ENCODE measurements at places on chromosomes 3 and 15.

- DNase-seq, result no peak
Observed at GRCh38 chr15:48603123-48603500, 42.4 kb downstream of the FBN1 start.

GRCh38 chr3:136751316-136752171 is 634 bp downstream of the STAG1 start:
- peak; percentile 62 for DNase-seq

DNA sequence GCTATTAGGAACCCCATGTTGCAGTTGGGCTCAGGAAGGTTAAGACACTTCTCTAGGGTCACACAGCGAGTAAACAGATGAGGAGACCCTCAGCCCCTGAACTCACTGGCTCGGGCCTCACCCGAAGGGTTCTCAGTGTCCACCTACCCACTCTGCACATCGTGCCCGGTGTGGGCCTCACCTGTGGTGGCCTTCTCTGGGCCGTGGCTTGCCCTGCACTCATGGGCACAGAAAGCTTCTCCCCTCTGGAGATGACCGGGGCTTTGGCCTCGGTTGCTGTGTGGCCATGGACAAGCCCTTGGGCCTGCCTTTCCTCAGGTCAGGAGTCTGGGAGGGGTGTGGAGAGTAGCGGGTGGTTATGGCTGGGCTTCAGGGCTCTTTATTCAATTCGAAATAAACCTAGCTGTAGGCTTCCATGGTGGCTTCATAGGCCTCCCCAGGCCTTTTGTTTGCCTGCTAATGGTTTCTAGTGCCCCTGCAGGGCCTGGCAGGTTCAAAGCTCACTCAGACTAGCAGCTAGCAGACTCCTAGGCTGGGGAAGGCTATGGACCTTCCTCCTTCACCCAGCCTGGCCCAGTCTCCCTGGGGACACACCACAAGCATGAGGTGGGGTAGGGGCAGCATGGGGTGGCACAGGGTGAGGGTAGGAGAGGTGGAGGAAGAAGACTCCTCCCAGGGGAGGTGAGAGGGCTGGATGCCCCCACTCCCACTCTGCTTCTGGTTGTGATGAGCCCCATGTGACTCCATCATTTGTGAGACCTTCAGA is 103.1 kb downstream of the LINGO1 start:
- DNase-seq, result no peak

DNA sequence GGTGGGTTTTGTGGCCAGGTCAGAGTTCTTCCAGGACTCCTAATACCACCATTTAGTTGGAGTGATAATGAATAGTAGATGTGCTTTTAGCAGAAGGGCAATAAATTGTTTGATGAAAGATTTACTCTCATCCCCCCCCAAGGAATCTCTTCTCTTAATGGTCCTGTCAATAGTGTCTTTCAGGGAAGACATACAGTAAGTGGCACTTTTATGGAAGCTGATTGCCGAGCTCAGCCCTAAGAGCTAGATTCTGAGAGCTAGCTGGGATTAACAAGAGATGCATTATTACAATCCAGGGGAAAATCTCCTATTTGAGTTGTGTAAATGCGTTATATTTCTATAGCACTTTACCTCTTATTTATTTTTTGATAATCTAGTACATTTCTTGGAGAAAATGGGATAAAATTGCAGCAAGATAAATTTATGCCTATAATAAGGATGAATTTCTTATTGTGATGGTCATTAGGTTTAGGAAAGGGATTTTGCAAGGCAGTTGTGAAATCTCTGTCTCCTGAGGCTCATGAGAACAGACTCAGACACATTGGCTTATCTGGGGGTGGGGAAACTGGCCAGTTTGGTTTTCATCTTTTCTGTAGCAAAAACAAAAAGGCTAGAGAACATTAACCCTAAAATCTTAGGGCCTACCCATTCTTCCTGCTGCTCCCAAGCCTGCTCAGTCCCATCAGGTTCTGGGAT is 41.6 kb upstream of the CLSTN2 start:
- DNase-seq, result no peak

DNA sequence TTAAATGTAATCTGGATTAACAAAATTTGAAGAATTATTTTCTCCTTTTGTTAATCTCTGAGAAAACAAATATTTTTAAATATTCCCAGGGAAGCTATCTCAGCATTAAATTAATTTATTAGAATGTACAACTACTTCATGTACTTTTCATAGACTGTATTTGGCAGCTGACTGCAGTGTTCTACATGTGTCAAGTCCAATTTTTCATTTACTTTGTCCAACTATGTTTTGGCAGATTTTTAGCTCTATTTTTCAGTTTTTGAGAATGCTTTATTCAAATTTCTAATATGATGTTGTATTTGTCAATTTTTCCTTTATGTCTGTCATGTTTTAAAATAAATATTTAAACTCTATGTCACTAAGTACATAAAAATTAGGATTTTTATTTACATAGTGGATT is 925.1 kb downstream of the OTOL1 start:
- DNase-seq, result no peak

DNA sequence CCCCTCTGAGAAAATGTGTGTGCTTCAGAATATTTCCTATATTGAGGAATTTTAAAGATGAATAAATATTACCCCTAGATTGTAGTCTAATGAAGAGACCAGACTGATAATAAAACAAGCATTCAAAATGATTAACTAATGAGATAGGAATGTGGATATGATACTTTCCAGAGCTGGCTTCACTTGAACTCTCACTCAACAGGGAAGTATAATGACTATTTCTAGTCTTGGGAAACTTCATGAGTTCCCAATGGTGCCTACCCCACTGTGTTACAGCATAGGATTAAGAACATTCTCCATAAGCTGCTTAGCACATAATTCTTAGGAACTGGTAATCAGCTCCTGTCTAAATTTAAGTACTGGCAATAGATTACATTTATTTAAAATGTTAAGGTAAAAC is 261.5 kb upstream of the ZNF385D start:
- DNase-seq, result no peak

DNA sequence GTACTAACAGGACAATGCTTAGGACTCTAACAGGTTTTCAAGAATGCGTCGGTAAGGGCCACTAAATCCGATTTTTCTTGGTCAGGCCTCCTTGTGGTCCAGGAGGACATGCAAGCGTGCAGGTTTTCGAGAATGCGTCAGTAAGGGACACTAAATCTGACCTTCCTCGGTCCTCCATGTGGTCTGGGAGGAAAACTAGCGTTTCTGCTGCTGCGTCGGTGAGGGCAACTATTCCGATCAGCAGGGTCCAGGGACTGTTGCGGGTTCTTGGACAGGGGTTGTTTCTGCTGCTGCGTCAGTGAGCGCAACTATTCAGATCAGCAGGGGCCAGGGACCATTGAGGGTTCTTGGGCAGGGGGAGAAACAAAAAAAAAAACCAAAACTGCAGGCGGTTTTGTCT is 7.8 kb upstream of the UBP1 start:
- no peak for DNase-seq

GRCh38 chr3:12195231-12195630 is 36.5 kb upstream of the TIMP4 start:
- no peak for DNase-seq

DNA sequence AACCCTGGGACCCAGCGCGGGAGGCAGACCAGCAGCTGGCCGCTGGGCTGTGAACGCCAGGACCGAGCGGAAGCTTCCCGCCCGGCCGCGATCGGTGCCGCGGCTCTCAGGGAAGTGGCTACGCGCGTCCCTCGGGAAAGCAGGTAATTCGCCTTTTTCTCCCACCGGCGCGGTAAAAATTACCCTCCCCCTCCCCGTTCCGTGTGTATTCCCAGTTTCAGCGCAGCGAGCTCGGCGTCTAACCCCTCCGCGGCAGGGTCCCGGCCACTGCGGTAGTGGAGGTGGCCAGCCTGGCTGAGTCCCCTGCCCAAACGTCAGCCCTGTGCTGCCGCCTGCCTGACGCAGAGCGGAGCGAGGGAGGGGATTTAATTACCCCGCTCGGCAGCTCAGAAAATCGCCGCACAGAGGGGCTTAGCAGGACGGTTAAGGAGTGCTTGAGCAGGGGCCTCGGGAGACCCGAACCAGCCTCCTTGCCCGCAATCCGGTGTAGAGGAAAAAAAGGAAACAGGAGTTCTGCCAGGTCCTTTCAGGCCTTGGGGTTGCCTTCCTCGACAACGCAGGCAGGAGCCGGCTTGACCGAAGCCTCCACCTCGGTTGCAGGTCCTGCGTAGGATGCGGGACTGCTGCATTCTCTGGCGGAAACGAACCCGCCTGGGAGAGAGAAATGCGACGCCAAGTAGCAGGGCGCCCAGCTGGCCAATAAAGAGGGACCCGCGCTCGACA is 2.9 kb downstream of the GATA2 start:
- DNase-seq, result no peak

DNA sequence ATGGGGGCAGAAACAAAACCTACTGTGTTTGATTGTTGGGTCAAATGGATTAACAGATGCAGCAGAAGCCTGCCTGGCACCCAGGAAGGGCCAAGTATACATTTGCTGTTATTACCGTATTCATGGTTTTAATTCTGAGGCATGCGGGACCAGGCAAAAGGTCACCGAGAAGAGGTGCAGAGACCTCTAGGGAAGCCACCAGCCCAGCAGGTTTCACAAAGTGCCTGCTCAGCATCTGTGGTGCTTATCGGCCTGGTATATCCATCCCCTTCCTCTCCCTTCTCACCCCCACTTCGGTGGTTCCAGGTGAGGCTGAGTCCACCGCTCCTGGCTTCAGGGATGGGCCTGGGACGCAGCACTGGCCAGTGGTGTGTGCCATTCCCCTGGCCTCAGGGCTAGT is 13.1 kb downstream of the TPRA1 start:
- DNase-seq, result no peak

DNA sequence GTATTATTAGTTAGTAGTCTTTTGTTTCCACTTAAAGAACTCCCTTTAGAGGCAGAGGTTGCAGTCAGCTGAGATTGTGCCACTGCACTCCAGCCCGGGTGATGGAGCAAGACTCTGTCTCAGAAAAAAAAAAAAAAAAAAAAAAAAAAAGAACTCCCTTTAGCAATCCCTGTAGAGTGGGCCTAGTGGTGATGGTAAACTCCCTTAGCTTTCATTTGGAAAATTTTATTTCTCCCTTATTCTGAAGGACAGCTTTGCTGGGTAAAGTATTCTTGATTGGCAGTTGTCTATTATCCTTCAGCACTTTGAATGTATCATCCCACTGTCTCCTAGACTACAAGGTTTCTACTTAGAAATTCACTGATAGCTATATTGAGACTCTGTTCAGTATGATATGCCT is 46.0 kb downstream of the RPL39L start:
- no peak for DNase-seq

DNA sequence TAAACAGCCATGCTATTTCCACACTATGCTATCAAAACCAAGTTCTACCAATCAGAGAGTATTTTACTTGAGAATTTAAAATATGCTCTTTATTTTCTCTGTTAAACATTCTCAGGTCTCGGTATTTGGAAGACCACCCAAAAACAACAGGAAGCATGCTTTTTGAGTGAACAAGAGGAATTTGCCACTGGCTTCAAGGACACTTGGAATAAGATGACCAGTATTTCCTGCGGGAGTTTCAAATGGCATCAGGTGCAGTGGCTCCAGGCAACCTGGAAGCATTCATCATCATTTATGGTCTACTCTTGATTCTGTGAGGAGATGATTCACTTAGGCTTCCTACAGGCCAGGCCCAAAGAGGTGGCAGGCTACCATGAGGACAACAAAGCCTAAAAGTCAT is 305.7 kb upstream of the ATP11B start:
- DNase-seq, result no peak

GRCh38 chr3:48013288-48013980 is 2.8 kb downstream of the MAP4 start:
- no peak for DNase-seq

DNA sequence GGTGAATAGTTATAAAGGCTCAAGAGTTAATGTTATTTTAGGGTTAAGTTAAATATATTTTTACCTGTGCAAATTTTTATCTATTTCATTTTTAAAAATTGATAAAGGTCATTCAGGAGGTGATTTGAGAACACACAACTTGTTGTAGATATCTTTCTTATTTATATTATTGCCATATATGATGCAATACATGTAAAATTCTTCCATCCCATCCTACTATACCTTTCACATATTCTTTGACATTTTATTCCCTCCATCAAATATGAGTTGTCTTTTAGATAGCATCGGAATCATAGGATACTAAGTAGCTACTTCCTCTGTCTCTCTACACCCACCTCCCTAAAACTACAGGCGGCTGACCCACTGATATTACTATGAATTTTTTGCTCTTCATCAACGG is 734.1 kb downstream of the FHIT start:
- DNase-seq, result no peak

GRCh38 chr15:63203451-63204090 is 14.2 kb downstream of the RAB8B start:
- DNase-seq, result peak; percentile 19

DNA sequence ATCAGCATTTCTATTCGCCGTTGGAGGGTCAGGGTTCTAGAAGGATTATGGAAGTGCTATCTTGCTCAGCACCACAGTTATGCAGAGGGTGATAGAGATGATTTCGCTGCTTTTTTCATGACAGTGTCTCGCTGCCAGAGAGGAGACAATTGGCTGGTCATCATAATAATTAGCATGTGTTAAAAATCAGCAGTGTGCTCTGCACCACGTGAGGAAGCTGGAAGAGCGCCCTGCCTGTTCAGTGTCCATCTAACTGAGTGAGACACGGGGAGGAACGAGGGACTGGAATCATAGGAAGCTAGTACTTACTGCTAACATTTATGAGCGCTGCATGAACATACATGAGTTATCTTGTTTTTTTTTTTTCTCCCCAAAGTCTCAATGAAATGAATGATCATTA is 116.2 kb upstream of the PLAAT1 start:
- DNase-seq, result no peak

GRCh38 chr3:171704002-171704401 is 106.3 kb downstream of the PLD1 start:
- no peak for DNase-seq

- no peak for DNase-seq
Observed at GRCh38 chr3:169179722-169180121, 483.8 kb downstream of the MECOM start.

DNA sequence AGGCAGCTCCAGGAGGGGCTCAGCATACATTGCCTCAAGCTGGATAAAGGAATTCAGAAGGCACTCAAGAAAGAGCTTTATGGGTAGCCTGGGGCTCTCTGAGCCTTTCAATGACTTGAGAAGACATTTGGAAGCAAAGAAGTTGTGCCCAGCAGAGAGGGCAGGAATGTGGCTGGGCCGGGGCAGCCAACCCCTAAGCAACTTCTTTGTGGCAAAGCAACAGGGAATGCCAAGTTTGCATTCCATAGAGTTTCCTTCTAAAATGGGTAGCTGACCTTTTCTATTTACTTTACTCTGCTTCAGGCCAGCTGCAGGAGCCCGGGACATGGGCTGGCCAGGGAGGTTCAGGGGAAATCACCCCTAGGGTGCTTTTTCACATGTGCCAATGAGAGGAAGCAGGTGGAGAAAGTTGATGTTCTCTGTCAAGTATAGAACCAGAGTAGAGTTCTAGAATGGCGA is 45.6 kb downstream of the CCDC12 start:
- DNase-seq, result no peak
